Activated CD4-positive, alpha-beta T cell treated with anti-CD3 and anti-CD28 coated beads, Interleukin-2, amount 10 ng/mL, durations not matched to agents 24 days and 14 days (primary cell): ENCODE measurements at places on chromosomes 6 and 20.
A peak's percentile ranks its signal among the peaks of the same experiment; 100 is the strongest.

DNA sequence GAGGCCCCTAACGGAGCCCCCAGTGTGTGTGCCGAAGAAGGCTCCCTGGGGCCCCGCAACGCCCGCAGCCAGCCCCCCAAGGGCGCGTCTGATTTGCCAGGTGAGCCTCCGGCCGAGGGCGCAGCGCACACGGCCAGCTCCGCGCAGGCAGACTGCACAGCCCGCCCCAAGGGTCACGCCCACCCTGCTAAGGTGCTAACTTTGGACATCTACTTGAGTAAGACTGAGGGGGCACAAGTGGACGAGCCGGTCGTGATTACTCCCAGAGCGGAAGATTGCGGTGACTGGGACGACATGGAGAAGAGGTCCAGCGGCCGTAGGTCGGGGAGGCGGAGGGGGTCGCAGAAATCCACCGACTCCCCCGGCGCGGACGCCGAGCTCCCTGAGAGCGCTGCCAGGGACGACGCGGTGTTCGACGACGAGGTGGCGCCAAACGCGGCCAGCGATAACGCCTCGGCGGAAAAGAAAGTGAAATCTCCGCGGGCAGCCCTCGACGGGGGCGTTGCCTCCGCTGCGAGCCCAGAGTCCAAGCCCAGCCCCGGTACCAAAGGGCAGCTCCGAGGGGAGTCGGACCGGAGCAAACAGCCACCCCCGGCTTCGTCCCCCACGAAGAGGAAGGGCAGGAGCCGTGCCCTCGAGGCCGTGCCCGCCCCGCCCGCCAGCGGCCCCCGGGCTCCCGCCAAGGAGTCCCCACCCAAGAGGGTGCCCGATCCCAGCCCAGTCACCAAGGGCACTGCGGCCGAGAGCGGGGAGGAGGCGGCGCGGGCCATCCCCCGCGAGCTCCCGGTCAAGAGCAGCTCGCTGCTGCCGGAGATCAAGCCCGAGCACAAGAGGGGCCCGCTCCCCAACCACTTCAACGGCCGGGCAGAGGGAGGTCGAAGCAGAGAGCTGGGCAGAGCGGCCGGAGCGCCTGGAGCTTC lies 117.0 kb downstream of the RTN4IP1 start:
- DNase-seq: peak; percentile 96

DNA sequence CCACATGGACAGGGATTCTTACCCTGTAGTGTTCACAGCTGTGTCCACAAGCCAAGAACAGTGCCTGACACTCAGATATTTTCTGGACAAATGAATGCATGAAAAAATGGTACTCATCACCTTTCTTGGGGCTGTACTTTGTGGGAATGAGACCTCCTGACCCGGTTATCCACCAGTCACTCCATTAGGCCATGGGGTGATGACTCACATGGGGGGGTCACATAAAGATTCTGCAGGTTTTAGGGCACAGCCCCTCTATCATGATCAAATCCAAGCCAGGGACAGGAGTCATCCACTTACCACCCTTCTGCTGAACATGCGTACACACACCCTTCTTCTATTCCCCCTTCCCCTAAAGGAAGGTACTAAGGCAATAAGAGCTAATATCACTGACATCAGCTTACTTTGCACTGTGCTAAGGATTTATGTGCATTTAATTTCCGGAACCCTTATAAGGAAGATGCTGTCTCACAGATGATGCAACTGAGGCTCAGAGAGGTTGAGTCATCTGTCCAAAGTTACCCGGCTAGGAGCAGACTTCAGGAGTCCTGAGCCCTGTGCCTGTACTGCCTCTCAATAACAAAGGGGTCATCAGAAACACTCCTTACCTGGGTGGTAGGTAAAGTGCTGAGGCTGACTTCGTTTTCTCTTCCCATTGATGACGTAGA lies 107.8 kb downstream of the NFATC2 start:
- DNase-seq: no peak

DNA sequence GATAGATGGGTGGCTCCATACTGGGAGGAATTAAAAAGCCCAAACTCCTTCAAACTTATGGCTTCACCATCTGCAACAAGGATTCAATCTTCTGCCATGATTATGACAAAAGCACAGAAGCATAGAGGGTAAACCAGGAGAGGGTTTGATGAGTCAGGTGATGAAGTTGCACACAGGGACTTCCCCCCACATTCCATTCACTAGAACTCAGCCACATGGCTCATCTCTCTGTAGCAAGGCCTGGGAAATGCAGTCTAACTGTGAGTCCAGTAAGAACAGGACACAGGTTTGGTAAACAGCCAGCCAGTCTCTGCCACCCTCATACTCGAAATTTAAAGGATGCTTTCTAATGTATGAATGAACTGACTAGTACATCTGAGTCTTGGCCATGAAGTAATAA lies 142.9 kb downstream of the HIVEP2 start:
- no peak for DNase-seq

DNA sequence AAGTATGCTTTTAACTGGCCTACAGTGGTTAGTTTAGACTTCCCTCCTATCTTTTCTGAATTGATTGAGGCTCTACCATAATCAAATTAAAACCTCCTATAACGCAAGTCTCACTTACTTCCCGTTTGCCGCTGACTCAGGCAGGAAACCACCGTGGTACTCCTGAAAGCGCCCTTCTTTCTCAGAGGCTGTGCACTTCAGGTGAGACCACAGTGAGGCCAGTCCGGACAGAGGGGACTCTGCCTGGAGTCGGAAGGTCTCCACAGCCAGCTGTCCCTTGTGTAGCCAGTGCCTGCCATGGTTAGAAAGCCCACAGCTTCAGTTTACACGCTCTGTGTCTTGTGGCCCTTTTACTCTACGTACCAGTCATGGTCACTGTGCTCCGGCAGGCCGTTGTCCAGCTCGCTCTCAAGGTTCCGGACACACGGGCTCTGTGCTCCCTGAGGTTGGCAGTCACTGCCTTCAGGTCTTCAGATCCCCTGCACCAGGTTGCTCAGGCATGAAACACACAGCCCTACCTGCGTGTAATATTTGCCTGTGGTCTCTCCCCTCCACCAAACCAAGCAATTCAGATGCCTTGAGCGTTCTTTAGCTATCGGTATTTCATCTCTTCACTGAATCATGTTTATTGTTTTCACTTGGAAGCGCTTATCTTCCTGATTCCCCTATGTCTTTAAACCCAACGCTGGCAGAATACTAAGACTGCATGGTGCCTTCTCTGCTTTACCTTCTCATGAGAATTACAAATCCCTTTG lies 178.8 kb downstream of the SMOC2 start:
- no peak for DNase-seq

DNA sequence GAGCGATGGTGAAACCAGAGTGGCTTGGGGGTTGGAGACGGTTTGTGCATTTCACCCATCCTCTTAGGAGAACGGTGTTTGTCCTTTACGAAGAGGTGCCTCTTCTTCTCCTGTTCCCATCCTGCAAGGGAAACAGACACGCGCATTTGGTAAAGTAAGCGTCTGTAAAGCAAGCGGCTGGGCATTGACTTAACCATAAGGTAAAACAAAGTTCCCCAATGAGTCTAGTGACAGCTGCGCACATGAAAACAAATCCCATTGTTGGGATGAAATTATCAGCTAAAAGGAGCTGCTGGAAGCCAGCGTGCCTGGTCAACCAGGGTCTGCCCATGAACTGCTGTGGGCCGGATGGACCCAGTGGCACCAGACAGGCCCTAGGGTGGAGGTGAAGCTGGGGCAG lies 5.8 kb downstream of the BHLHE23 start:
- DNase-seq: no peak

DNA sequence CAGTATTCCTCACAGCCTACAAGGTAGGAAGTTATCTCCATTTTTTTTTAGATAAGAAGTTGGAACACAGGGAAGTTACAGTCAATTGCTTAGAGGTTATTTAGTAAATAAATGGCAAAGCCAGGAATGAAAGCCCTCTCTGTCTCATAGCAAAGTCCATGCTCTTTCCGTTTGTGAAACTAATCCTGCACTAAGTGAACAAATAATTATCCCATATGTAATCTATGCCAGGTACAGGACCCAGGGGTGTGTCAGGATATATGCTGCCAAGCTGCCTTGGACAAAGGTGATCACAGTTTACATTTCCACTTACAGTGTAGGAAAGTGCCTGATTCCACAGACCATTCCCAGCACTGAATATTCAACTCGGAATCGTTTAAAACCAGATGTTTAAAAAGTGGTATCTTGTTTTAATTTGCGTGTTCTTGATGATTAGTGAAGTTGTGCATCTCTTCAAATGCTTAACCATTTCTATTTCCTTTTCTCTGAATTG lies 13.6 kb upstream of the GMDS start:
- DNase-seq: no peak

GRCh38 chr6:44071670-44072451 lies 55.4 kb downstream of the MRPL14 start:
- DNase-seq: no peak

DNA sequence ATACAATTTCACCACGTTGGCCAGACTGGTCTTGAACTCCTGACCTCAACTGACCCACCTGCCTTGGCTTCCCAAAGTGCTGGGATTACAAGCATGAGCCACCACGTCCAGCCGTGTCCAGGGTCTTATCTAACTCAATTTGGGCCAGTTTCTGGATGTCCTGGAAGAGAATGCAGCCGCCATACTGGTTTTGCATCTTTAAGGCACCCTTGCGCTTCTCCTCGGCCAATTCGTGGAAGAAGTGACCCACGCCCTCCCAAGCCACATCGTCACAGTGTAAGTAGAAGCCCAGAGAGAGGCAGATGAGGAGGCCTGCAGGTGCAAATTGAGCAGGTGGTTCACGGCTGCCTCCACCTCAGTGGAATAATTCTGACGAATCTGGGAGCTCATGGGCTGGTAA lies 3.7 kb upstream of the ZNF335 start:
- no peak for DNase-seq

GRCh38 chr20:62971950-62972844 lies 19.7 kb downstream of the SLC17A9 start:
- peak; percentile 96 for DNase-seq

- DNase-seq: no peak
Observed at GRCh38 chr6:45513843-45514242, 136.1 kb upstream of the SUPT3H start.

- DNase-seq: peak; percentile 55
Observed at GRCh38 chr6:142841915-142842314, 103.1 kb downstream of the HIVEP2 start.

GRCh38 chr20:62040381-62040922 lies 25.2 kb downstream of the TAF4 start:
- no peak for DNase-seq

DNA sequence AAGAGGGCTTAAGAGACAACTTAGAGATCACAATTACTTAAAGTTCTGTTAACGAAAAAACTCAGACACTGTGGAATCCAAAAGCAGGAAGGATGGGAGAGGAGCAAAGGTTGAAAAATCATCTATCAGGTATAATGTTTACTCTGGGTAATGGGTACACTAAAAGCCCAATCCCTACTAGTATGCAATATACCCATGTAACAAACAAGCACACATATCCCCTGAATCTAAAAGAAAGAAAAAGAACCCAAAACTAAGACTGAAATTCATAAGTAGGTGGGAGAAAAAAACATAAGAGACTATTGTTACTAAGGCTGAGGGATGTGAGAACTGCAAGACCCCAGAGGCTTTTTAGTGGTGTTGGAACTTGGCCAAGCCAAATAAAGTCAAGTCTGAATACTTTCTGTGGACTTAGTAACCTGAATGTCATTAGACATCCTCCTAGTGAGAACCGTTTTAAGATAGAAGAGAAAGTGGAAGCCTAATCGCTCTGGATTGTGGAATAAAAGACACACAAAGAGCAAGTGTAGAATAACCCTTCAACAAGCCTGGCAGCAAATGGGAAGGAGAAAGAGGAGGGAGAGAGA lies 189.4 kb upstream of the RNF217 start:
- no peak for DNase-seq

DNA sequence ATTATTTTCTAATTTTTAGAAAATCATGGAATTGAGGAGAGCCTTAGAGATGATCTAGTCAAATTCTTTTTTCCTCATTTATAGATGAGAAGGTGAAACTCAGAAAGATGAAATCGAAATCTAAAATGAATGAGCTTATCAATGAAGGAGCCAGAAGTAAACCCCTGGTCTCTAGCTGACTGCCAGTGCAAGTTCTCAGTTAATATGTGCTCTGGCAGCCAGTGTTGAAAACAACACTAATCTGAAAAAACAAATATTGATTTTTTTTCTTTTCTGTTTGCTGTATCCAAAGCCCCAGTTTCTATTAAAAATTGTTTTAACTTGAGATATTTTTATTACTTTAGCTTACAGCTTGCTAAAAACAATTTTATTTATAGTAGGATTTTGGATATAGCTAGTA lies 21.5 kb upstream of the PBOV1 start:
- no peak for DNase-seq

DNA sequence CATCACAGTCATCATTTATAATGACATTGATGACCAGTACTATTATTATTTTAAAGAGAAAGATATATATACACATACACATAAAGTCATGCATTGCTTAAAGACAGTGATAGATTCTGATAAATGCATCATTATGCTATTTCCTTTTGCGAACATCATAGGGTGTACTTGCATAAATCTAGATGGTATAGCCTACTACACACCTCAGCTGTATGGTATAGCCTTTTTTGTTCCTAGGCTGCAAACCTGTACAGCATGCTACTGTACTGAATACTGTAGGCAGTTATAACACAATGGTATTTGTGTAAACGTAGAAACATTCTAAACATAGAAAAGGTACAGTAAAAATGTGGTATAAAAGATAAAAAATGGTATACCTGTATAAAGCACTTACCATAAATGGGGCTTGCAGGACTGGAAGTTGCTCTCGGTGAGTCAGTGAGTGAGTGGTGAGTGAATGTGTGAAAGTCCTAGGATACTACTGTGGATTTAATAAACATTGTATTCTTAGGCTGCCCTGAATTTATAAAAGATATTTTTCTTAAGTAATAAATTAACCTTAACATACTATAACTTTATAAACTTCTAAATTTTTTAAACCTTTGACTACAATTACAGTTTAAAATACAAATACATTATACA lies 23.9 kb downstream of the QKI start:
- DNase-seq: no peak

- peak; percentile 78 for DNase-seq
Observed at GRCh38 chr6:170291271-170292110, 613 bp upstream of the DLL1 start.

DNA sequence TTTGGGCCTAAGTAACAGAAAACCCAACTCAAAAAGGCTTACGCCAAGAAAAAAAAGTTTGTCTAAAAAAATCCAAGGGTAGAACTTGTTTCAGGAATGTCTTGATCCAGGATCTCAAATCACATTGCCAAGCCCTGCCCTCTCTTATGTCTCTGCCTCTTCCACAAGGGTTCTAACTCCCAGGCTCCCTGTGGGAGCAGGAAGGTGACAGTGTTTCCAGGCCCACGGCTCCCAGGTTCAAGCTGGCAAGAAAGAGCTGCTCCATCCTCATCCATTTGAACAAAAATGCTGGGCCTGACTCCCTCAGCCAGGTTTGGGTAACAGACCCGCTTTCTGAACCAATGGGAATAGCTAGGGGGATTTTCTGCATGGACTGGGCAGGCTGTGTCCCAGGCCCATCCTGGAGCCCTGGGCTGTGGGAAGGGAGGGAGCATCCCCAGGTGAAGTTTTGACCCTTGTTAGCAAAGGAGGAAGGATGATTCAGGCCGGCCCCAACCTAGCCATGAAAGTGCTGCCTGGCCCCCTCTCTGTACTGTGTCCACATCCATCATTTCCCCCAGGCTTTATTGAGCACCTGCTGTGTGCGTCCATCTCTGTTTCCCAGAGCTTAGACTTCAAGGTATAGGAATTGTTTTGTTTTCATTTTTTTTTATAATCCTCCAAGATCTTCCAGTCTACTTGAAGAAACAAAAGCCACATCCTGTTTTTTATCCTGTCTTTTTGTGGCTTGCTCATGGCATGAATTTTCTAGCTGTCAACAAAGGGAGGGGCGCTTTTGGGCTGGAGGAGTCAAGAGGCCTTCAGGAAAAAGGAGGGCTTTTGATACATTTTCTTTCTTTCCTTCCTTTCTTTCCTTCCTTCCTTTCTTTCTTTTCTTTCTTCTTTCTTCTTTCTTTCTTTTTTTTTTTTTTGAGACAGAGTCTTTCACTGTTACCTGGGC lies 159.8 kb downstream of the TFAP2C start:
- DNase-seq: no peak
